Gastroesophageal sphincter (tissue), 4 donors: ENCODE measurements at places on chromosomes 13 and 19.

DNA sequence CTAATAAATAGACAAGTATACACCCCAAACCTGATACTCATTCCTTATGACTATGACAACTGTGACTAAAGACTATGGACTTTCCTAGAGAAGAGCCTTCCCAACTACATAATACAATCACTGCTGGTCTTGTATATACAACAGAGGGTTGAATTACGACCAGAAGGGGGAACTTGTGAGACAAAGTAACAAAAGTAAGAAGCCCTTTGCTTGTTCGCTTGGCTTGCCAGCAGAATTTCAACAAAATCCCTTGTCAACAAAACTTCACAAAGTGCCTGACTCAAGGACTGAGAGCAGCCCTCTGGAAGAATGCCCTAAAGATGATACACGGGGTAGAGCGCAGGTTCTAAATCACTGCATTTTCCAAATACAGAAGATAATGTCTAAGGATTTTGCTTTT, 99.4 kb downstream of the WASF3 start:
- ATAC-seq = no peak

DNA sequence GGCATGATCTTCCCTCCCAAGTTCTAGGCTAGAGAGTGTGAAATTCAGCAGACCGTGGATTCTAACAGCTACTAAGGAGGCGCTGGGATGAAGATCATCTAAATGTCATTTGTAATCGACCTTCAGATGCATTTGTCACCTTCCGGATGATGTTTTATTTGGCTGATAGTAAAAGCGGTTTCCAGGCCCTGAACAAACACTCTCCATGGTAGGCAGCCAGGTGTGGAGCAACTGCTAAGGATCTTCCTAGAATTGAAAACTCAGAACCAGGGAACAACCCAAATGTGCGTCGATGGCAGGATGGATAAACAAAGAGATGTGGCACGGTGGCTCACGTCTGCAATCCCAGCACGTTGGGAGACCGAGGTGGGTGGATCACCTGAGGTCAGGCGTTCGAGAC, 107.2 kb upstream of the CACNA1A start:
- no peak for ATAC-seq

DNA sequence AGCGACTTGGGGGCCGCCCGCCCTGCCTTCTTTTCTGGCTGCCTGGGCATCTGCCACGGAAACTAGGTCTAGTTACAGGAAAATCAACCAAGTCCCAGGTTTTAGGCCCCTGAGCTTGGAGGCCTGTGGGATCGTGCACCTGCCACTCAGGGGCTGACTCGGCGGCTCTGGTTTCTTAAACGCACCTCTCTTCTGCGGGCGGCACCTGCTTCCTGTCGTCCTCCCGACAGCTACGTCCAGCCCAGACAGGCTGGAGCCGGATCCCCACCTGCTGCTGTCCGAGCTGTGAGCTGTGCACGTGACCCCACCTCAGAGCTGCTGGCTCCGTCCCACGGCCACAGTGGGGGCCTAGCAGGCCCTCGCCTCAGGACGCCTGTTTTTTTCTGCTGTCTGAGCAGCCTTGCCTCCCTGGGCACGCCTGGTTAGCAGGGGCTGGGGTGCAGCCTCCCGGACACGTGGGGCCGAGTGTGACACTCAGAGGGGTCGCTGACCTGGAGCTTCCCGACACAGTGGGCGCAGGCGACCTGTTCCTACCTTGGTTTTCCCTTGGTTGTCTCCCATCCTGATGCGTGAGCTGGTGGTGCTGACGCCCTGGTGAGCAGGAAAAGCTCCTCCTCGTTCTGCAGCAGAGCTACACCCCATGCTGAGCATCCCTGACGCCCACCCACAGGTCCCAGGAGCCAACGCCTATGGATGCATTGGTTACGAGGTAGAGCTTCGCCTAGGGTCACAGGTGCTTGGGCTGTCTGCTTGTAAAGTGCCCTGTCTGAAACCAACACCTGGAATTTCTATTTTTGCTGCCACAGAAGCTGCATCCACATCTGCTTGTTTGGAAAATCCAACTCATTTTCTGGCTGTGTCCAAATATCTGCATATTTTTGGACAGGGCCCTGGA, 17.5 kb downstream of the TMEM255B start:
- no peak for ATAC-seq

GRCh38 chr13:45303026-45303425, 38.0 kb downstream of the TPT1 start:
- ATAC-seq = no peak

GRCh38 chr19:5595129-5595528, 27.4 kb upstream of the TINCR start:
- no peak for ATAC-seq

GRCh38 chr19:5547881-5548280, 19.9 kb downstream of the TINCR start:
- no peak for ATAC-seq

DNA sequence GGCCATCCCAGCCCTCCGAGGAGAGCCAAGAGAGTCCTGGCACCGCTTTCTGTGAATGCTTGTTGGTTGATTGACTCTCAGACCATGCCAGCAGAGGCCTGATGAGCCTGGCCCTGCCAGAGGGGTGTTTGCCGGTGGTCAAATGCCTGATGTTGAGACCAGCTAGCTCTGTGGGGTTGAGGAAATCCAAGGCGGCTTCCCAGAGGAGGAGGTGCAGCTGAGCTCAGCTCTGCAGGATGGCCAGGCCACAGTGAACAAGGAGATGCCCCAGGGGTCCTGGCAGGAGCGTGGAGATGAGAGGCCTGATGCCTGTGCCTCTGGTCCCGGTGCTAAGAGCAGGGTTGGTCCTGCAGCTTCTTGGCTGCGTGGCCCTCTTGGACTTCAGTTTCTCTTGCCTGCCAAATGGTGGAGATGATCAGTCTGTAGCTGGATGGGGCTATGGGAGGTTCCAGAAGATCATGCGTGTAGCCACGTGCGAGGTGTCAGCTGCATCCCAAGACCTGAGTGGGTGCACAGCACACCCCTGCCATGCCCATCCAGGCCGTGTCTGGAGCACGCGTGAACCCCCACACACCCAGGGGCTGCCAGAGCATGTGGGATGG, 16.8 kb downstream of the NFIC start:
- peak; percentile 33 for ATAC-seq

DNA sequence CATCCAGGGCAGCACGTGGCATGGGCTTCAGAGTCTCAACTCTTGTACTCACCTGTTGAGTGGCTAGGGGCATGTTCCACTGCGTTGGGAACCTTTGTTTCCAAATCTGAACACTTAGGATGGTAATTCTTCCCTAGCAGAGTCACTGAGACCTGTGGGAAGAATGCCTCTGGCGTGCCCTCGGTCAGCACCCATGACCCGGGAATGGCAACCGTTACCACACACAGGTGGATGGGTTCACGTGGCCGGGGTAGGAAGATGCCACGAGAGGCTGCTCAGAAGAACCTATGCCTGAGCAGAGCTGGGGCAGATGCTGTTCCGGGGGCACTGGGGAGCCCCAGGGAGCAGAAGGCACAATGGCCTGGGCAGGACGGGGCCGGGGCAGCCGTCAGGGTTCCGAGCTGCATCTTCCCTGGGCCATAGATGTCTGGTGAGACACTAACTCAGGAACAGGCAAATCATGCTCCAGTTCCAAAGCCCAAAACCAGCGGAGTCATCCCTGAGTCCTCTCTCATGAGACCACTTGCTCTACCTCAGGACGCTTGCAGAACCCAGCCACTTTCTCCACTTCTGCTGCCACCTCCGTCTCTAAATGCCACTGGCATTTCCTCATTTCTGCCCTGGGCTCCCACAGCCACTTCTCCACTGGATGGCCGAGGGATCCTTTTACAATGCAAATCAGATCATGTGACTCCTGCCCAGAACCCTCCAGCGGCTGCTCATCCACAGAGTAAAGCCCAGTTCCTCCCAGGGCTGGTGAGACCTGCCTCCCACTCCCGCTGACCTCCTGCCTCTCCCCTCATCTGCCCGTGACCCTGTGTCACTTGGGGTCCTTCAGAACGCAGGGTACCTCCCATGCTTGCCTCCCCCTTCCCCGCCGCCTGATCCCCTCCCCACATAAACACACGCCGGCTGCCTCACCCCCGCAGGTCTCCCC, 36.7 kb downstream of the FAM124A start:
- ATAC-seq = no peak

DNA sequence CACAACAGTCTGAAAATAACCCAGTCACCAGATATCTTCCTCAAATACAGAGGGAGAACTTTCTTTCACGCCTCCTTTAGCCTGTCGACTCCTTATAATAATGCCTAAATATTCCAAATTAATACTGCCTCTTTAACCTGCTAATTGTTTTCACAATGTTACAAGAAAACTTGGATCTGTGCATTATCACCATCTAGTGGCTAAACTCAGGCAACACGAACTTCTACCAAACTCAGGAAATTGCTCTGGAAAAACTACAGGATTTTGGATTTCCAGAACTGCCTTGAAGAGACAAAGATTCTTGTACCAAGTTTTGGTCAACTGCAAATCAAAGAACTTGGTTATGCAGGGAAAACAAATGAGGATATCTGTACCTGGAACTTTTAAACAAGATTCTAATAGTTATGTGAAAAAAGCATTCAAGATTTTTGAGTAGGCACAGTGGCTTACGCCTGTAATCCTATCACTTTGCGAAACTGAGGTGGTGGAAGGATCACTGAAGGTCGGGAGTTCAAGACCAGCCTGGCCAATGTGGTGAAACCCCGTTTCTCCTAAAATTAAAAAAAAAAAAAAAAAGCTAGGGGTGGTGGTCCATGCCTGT, 10.8 kb downstream of the CLN5 start:
- no peak for ATAC-seq

DNA sequence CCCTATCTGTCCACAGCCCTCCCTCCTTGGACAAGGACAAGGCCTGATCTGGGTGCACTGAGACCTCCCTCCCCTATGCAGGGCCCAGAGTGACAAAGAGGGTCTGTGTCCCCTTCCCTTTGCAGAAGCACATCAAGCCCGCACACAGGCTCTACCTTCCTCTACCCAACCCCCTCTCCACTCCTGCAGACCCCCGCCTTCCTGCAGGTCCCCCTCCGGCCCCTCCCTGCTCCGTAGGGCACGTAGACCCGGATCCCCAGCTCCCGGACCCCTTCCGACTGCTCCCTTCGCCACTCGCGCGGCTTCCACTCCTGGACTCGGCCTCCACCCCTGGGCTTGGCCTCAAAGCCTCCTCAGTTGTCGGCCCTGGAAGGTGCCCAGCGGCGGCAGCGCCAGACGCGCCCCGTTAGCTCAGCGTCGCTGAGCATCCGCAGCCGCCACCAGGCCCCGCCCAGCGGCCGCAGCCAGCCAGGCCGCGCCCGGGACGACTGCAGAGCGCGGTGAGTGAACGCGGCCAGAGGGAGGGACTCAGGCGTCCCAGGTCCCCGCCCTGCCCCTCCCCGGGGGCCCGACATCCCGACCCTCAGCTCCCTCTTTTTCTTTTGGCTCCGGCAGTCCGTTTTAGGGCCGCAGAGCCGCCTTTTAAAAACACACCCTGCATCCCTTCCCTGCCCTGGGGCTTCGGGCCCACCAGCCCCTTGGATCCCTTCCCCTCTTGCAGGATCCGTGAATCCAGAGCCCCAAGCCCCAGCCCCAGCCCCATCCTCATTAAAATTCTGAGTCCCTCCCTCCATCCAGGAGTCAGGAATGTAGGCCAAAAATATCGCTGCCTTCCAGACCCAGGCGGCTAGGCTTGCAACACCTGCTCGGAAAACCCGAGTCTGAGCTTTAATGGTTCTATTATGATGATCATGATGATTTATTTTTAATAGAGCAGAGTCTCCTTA, 1.5 kb upstream of the MYADM start:
- peak; percentile 55 for ATAC-seq

- no peak for ATAC-seq
These were observed 75.2 kb downstream of the ATP11A start for GRCh38 chr13:112764864-112765561.

GRCh38 chr19:10661946-10662345, 7.8 kb downstream of the ILF3 start:
- ATAC-seq = no peak

DNA sequence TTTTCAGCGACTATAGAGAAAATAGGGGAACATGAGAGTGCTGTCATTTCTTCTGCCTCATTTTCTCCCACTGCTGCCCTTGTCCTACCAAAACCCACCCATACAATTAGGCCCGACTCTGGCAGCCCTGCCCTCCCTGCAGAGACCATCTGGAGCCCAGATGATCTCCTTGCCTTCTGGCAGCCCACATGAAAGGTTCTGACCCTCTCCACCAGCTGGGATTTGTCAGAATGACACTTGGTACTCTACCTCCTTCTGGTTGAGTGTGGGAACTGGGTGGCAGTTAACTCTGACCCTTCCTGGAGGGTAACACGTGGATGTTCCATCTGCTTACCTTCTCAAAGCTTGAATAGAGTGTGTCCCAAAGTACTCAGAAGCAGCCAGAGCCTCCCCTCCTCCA, 21.0 kb upstream of the SIAH3 start:
- no peak for ATAC-seq
